ENCODE measurements at places on chromosomes 13 and 19.

DNA sequence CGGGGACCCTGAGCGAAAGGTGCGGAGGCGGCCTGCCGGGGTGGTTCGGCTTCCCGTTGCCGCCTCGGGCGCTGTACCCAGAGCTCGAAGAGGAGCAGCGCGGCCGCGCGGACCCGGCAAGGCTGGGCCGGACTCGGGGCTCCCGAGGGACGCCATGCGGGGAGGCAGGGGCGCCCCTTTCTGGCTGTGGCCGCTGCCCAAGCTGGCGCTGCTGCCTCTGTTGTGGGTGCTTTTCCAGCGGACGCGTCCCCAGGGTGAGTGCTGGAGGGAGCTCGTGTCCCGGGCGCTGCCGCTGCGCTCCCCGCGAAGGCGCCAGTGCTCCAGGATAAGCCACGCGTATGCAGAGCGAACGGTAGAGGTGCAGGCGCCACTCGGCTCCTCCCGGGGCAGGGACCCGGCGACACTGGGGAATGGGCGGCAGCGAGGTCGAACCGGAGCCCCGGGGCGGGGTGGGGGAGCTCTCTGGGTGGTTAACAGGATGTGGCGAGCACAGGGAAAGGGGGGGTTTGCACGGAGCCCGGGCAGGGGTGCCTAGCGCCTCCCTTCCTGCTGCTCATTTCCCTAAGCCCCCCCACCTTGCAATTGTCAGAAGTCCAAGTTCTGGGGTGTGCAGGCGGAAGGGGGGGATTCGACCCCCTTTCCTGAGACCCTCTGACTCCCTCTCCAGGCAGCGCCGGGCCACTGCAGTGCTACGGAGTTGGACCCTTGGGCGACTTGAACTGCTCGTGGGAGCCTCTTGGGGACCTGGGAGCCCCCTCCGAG, at the start of gene IL27RA:
Gene IL27RA, plus strand, starts transcription at position 44 of the 762 bp plus-strand sequence. Its CDS starts 111 bp downstream, at position 155.
- no peak for DNase-seq

- no peak for DNase-seq
These were observed 11.1 kb upstream of the SHISA2 start for GRCh38 chr13:26062853-26063444.

DNA sequence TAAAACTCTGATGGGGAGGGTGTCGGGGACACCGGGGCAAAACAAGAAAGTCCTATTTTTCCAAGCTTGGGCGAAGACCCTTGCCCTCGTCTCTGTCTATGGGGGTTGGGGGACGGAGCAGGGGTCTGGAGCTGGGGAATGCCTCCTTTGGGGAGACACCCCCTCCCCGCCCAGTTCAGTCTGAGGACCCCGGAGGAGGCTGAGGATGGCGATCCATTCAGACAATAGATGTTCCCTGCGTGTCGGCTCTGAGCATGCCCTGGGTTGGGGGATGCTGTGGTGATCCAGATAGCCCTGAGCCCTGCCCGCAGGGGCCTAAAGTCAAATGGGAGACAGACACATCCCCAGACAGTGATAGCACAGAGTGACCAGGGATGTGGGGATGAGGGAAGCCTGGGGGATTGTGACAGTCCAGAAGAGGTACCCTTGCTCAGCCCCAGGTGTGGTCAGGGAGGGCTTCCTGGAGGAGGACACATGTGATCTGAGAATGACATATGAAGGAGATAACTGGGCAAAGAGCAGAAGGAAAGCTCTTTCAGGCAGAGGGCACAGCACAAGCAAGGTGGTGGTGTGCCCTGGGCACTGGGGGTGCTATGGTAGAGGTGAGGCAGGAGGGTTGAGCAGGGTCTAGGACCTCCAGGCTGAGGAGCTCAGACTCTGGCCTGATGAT, 9.1 kb downstream of the LRFN3 start:
- no peak for DNase-seq

GRCh38 chr13:109954441-109954840, 168.1 kb upstream of the IRS2 start:
- DNase-seq = no peak

DNA sequence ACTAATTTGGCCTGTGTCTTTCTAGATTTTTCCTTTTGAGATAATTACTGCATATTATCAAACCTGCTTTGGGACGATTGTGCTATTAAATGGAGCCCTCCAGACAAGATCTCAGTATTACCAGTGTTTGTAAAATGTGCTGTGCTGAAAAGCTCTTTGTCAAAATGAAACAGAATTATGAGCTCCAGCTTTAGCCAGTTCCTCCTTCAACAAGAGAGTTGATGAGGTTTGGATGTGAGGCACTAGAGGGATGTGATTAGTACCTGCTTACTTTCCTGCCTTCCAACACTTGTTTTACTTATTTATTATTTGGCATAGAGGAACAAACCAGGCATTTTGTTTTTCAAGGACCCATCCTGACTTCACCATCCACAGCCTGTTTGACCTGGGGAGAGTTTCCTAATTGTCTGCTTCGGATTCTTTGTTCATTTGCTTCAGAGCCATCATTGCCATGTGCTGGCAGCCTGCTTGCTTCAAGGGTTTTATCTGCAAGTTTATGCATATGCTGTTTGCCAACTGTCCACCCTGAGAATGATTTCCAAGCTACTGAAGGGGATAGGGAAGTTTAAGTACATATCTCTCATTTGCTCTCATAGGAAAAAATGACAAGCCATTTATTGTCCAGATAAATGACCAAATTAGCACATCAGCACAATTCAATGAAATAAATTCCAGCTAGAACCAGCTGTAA, 32.9 kb upstream of the CPB2 start:
- no peak for DNase-seq

DNA sequence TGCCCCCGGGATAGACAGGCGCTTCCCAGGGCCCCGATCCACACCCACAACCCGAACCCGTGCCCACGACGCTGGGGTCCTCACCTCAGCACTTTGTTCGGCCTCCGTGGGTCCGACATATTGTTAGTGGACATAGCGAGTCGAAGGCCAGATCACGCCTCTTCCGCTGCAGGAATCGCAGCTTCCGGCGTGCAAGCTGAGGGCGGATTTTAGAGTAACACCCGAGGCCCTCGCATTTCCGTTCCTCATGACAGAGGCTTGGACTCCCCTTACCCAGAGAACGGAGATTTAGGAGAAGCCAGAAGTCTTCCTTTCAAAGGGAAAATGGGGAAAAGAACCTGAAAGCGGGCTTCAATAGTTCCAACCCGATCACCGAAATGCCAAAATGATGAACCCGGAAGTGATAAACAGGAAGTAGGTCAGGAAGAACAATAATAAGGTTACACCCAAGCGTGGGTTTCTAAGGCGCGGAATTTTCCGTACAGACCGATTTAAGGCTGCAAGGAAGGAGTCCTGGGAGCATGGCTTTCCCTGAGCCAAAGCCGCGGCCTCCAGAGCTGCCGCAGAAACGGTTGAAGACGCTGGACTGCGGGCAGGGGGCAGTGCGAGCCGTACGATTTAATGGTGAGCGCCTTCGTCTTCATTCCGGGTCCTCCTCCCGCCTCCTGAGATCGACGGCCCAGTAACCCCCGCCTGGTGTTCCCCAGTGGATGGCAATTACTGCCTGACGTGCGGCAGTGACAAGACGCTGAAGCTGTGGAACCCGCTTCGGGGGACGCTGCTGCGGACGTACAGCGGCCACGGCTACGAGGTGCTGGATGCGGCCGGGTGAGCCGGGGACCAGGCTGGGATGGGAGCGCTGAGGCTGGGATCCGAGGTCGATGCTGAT, 2.9 kb downstream of the WDR83 start:
- DNase-seq = peak; percentile 53

GRCh38 chr13:53198736-53199135, 170.1 kb downstream of the OLFM4 start:
- no peak for DNase-seq

GRCh38 chr13:38421590-38422560, 72.2 kb downstream of the UFM1 start:
- no peak for DNase-seq

DNA sequence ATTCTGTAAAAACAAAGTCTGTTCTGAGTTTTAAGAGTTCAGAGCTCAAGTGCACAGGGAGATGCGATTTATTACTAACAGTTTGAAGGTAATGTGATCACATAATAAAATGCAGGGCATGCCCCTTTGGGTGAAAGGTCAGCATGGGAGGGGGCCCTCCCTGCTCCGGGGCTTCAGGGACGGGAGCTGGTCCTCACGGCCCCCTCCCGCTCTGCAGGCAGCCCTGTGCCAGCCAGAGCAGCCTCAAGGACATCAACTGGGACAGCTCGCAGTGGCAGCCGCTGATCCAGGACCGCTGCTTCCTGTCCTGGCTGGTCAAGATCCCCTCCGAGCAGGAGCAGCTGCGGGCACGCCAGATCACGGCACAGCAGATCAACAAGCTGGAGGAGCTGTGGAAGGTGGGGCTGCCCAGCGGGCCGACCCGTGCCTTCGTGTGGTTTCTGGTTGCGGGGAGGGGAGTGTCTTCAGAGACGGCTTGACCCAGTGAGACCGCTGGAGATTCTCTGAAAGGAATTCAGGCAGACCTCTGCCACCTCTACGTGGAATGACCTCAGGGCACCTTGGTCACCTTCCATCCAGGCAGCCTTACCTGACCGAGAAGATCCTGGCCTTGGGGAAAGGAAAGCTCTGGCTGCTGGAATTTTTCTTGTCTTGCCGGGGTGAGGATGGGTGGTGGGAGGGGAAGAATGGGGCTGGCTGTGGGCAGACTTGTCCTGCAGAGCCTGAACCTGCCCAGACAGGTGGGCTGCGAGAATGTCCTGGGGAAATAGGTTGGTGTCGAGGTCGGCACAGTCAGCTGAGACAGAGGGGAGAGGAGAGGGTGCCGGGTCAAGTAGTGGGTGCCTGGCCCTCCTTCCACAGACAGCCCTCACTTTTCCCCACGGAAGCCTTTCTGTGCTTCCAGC, 19.0 kb downstream of the UPF1 start:
- no peak for DNase-seq

DNA sequence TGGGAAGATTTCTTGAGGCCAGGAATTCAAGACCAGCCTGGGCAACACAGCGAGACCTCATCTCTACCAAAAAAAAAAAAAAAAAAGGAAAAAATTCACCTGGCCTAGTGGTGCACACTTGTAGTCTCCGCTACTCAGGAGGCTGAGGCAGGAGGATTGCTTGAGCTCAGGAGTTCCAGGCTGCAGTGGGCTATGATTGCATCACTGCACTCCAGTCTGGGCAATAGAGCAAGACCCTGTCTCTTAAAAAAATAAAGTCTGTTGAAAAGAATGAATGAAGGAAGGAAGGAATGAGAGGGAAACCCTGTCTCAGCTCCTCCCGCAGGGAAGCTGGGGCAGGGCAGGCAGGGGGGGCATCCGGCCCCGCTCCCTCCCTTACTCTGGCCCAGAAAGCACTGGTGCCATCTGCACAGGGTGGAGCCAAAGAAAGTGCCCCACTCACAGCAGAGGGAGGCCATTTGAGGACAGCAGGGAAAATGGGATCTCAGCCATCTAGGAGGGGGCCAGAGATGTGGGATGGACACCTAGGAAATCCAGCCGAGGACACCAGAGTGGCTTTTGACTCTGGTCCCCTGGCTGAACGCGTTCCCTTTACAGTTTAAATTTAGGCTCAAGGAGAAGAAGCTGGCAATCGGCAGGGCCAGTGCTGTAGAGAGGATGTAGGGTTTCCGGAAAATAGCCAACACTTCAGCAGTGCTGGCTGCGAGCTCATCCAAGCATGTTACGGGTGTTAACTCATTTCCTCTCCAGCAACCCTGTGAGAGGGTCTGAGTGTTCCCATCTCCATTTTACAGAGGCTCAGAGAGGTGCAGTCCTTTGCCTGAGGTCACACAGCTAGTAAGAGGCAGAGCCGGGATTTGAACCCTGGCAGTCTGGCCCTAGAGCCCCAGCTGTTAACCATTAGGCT, 3.6 kb upstream of the HPN start:
- DNase-seq = no peak

DNA sequence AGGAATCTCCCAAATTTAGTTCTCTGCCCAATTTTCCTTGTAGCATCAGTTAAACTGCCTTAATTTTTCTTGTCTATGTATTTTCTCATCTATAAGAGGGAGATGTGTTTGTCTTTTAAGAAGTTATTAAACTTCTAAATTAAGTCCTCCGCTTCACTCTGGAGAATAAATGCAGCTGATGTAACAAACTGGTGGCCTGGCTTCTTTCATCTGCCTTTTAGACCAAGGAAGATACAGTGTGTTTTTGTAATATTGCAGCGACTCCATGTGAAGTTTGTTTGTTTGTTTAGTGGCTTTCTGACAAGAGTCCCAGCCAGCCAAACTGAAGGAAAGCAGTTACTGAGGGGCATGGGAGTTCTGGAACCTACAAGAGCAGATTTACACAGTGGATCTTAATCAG, 56.4 kb downstream of the KLF12 start:
- DNase-seq = no peak

DNA sequence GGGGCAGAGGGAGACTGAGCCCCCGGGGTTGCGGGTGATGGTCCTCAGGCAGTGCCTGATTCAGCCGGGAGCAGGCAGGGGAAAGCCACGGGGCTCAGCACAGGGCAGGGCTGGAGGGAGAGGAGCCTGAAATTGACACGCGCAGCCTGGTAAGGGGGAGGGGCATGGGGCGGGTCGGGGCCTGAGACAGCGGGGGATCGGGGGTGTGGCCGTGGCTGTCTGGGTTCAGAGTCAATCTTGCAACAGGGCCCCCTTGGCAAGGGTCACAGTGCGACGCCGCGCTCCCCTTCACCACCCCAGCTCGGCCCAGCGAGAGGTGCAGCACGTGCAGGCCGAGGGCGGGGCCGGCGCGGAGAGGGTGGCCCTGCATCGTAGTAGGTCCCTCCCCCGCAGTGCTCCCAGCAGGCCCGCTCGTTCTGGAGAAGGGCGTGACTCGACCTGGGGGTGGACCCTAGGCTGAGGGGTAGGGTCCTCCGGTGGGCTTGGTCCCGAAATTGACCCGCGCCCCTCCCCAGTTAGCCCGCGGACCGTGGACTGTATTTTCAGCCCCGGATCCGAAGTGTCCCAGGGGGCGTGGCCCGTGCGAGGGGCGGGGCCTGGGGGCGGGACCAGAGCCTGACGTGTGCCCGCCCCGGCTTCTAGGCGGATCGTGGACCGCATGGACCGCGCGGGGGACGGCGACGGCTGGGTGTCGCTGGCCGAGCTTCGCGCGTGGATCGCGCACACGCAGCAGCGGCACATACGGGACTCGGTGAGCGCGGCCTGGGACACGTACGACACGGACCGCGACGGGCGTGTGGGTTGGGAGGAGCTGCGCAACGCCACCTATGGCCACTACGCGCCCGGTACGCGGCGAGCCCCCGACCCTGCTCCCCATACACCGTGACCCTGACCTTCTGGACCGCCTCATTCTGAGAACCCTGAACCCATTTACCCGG, 6.0 kb downstream of the RCN3 start:
- no peak for DNase-seq

GRCh38 chr13:111533900-111534683, 213.7 kb downstream of the TEX29 start:
- DNase-seq = no peak

Measured in Panc1 (cell line).